ENCODE measurements at places on chromosomes 3 and 15. TPM values are rescaled to one million over a fixed set of nuclear protein-coding genes. Genes with fewer than 3 reads are reported as not detected.

The LRRIQ4 gene
- under 0.01 TPM for total RNA-seq

The TMEM158 gene
- under 0.01 TPM for total RNA-seq

The MCTP2 gene
- total RNA-seq = 94.8 TPM

The GPR15 gene
- total RNA-seq = not detected

The NOX5 gene
- total RNA-seq = under 0.01 TPM

The SLC28A1 gene
- total RNA-seq = not detected

The SEMA3B gene
- 0.54 TPM for total RNA-seq

The LSAMP gene
- 0.27 TPM for total RNA-seq

The VGLL3 gene
- 0.54 TPM for total RNA-seq

The AGBL1 gene
- total RNA-seq = under 0.01 TPM

The LIPH gene
- total RNA-seq = under 0.01 TPM

The SOX14 gene
- total RNA-seq = not detected

The HYKK gene
- total RNA-seq = 0.81 TPM

The GOLGA6D gene
- total RNA-seq = under 0.01 TPM

Data from hematopoietic multipotent progenitor cell (in vitro differentiated cells).